Heart right ventricle (tissue), 16 donors: ENCODE measurements at places on chromosomes 3 and 15.

- DNase-seq: no peak
These were observed 23.5 kb upstream of the RAP2B start for GRCh38 chr3:153138276-153139210.

- DNase-seq: no peak
These were observed 8.3 kb downstream of the ANXA2 start for GRCh38 chr15:60389261-60390077.

GRCh38 chr3:140597792-140598191 lies 80.1 kb upstream of the TRIM42 start:
- no peak for DNase-seq

DNA sequence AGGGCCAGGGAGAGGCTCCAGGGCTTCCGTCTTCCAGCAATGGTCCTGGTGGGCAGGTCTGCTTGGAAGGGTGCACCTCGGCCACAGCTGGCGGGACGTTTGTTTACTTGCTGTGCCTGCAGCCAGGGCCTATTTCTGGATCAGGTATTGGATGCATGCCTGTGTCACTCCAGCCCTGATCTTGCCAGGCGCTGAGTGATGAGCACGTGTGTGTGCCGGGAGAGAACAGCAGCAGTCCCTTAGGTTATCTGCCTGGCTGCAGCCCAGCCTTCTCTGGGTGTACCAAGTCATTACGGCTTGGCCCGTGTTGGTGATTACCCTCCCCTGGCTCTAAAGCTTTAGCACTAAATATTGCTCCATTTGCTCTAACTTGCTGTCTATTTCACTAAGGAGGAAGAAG lies 14.9 kb downstream of the CCDC32 start:
- peak; percentile 78 for DNase-seq

DNA sequence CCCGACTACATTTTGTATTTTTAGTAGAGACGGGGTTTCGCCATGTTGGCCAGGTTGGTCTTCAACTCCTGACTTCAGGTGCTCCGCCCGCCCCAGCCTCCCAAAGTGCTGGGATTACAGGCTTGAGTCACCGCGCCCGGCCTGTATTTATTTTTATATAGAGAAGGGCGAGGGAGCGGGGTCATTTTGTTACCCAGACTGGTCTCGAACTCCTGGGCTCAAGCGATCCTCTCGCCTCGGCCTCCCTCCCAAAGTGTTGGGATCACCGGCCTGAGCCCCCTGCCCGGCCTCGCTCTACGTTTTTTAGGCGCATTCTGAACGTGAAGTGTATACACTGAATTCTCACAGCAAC lies 514 bp upstream of the PPP4R2 start:
- peak; percentile 23 for DNase-seq
